ENCODE measurements at places on chromosomes 2 and 18.

- DNase-seq = no peak
Observed at GRCh38 chr2:171081649-171082111, 79.0 kb downstream of the TLK1 start.

GRCh38 chr2:120256651-120257000, 4.0 kb downstream of the RALB start:
- DNase-seq = no peak

DNA sequence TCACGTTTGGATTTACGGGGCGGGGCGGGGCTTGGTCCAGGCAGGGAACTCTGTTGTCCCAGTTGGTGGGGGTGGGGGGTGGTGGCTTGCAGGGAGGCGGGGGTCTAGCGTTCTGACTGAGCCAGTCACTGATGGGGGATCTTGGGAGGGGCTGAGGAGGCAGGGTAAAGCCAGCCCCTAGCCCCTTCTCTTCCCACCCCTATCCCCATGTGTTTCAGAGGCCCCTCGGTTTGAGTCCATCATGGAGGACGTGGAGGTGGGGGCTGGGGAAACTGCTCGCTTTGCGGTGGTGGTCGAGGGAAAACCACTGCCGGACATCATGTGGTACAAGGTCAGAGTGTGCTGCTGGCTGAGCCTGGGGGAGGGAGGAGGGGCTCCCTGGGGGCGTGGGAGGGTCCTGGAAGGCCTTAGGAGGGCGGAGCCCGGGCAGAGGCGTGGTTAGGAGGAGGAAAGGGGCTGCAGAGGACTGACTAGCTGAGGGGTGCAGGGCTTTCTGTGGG, 22.0 kb upstream of the GMPPA start:
- DNase-seq = no peak

DNA sequence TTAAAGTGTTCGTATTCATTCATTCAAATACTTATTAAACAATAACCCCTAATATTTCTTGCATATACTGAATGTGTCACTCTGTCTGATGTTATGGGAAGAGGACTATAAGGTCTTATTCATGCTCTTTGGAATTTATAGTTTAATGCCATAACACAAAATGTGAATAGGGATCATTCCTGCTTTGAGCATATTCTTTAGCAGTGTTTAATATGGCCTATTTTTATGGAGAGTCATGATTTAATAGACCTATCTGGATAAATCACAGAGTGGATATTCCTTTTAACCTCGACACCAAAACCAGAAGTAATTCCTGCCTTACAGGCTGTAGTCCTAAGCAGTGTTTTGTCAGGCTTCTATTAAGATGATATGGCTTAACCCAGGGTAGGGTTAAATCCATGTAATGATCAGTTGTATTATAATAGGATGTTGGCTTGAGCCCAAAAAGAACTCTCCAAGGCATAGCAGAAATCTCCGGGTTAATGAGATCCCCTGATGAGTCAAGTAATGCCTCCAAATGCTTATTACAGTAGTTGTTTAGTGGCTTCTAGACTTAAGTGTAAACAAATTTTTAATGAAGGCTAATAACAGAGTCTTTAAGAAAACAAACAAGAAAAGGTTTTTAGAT, 54.3 kb downstream of the GULP1 start:
- DNase-seq = no peak

- DNase-seq = no peak
Observed at GRCh38 chr2:88176352-88176984, 6.3 kb downstream of the THNSL2 start.

GRCh38 chr2:218546012-218546411, 22.1 kb downstream of the USP37 start:
- DNase-seq = no peak

GRCh38 chr2:132366421-132367180, 50.0 kb upstream of the GPR39 start:
- no peak for DNase-seq

- DNase-seq = no peak
Observed at GRCh38 chr18:31079973-31080372, 22.2 kb downstream of the DSC2 start.

Data from dorsolateral prefrontal cortex (tissue), 122 donors.